ENCODE measurements at places on chromosomes 11 and 22. TPM values are rescaled to one million over a fixed set of nuclear protein-coding genes. Genes with fewer than 3 reads are reported as not detected.
A peak's percentile ranks its signal among the peaks of the same experiment; 100 is the strongest.

GRCh38 chr22:28021116-28021997 lies 102.3 kb upstream of the PITPNB start:
- no peak for DNase-seq
- H3K4me3 ChIP-seq: no peak overlapping the region
- H3K36me3 ChIP-seq: no peaks in the 10 kb centered on the region
- peaks cover 8% of the 10 kb centered on the region for H3K4me1 ChIP-seq

DNA sequence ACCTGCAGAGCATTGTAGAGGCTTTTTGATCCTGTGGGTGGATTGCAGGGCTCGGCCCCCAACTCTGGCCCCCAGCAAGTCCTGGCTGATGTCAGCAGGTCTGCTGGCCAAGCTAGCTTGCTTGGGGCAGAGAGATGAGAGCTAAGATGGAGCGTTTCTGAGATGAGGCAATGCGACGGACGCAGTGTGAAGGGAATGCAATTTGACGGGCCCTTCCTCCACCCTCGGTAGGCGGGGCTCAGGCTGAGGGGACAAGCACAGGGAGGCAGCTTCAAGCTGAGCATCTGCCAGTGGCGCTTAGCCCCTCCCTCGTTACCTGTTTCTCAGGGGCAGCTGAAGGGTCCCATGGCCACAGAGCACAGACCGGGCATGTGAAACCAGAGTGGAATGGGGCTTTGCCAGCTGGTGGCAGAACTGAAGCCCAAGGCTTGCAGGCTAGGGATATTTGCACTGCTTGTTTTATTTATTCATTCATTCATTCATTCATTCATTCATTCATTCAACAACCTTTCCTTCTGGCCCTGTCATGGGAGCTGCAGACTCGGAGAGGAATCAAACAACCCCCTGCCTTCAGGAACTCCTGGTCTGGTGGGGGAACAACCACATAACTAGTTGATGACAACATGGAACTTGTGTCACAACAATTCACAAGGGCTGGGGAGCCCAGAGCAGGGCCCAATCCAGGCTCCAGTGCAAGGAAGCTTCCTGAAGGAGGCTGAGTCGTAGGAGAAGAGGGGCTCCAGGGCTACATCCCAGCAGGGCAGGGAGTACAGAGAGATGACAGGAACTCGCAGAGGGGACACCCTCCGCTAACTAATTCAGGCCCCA lies 66.8 kb downstream of the THAP12 start:
- H3K4me3 ChIP-seq: no peak overlapping the region
- H3K36me3 ChIP-seq: no peaks in the 10 kb centered on the region
- H3K27me3 ChIP-seq: peaks cover 4% of the 10 kb centered on the region
- peak; percentile 64 for DNase-seq

DNA sequence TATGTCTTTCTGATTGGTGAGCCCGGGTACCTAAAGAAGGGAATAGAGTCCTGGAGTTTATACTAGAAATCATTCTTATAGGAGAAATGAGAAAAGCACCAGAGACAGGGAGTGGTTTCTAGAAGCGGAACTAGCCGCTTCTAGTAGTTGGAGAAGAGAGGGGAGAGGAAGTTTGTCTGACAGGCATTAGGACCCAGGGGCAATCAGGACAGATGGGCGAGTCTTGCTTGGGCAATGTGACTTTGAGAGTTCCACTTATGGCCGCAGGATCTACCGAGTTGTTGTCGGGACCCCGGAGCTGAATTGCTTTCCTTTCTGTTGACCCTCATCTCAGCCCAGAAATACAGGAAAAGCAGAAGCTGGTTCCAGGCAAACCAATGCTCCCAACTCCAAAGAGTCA lies 596.8 kb upstream of the CNTN5 start:
- H3K4me1 ChIP-seq: no peaks in the 10 kb centered on the region
- no peak overlapping the region for H3K27ac ChIP-seq
- DNase-seq: no peak

DNA sequence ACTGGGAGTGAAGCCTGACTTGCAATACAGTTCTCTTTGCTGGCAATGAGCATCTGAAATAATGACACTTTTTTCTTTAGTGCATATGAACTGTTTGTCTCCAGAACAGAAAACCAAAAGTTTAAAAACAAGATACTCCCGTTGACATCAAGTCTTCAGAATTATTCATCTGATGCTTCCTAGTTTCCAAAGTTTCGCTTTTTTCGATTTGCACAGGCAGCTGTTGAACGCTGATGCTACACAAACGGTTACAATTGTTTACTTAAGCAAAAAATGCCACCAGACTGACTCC lies 612 bp upstream of the BIRC2 start:
- H3K4me3 ChIP-seq: peak overlapping the region; percentile 97
- H3K27me3 ChIP-seq: no peaks in the 10 kb centered on the region
- peaks cover 19% of the 10 kb centered on the region for H3K4me1 ChIP-seq
- H3K36me3 ChIP-seq: peaks cover 5% of the 10 kb centered on the region

DNA sequence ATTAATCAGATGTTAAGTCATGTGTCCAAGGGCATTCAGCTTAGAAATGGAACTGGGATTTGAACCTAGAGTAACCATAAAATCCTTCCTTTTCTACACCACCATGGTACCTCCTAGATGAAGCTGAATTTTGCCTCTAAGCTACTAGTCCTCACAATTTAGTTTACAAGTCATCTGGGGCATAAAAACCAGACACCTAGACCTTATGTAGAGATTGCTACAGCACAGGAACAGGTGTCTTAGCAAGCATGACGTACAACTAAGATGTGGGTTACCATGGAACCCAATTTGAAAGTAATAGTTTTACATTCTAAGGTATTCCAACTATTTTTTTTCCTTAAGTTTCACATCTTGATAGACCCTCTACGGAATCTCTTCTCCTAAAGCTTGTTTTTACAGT lies 9.2 kb downstream of the TMEM216 start:
- no peak overlapping the region for H3K27ac ChIP-seq
- peaks cover 46% of the 10 kb centered on the region for H3K36me3 ChIP-seq
- no peaks in the 10 kb centered on the region for H3K27me3 ChIP-seq
- H3K4me1 ChIP-seq: no peaks in the 10 kb centered on the region
- no peak for DNase-seq
- no peak overlapping the region for H3K4me3 ChIP-seq

DNA sequence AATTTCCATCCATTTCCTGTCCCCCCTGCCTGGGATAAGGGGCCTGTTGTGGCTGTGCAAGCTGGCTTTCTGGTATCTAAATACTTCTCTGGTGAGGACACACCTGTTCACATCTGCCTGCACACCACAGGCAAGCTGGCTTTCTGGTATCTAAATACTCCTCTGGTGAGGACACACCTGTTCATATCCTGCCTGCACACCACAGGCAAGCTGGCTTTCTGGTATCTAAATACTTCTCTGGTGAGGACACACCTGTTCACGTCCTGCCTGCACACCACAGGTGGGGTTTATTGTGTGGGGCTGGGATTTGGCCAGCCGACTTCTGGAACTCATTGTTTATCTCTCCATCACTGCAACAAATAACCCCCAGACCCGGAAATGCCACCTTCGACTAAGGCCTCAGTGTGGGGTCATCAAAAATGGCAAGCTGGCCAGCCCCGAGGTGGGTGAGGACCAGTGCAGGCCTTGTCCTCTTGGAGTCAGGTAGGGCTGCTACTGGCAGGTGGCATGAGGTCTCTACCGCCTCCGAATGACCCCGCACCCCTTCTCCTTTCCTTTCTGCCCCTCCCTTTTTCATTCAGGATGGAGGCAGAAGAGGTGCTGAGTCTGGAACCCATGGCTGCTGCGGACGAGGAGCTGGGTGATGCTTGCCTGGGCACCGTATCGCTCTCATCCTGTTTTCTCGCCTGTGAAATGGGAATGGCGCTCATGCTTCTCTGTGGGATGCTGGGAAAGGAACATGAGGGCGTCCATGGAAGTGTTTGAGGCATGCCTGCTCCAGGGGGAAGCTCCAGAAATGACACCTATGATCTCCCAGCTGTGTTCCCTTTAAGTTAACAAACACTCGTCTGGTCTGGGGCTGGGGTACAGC lies 43.5 kb upstream of the MYEOV start:
- H3K4me3 ChIP-seq: no peak overlapping the region
- no peak for DNase-seq
- peaks cover 29% of the 10 kb centered on the region for H3K4me1 ChIP-seq
- H3K27ac ChIP-seq: no peak overlapping the region
- H3K27me3 ChIP-seq: peaks cover 33% of the 10 kb centered on the region
- H3K36me3 ChIP-seq: peaks cover 16% of the 10 kb centered on the region

GRCh38 chr22:17941471-17942406 lies 82.6 kb downstream of the MICAL3 start:
- H3K27ac ChIP-seq: peak overlapping the region; percentile 78
- H3K27me3 ChIP-seq: no peaks in the 10 kb centered on the region
- H3K4me3 ChIP-seq: no peak overlapping the region
- H3K36me3 ChIP-seq: peaks cover 4% of the 10 kb centered on the region
- peaks cover 64% of the 10 kb centered on the region for H3K4me1 ChIP-seq

- no peak overlapping the region for H3K4me3 ChIP-seq
- no peaks in the 10 kb centered on the region for H3K36me3 ChIP-seq
- no peaks in the 10 kb centered on the region for H3K27me3 ChIP-seq
- peaks cover 39% of the 10 kb centered on the region for H3K4me1 ChIP-seq
- peak; percentile 15 for DNase-seq
- no peak overlapping the region for H3K27ac ChIP-seq
These were observed 1.1 kb downstream of the FXYD2 start for GRCh38 chr11:117823294-117823945.

GRCh38 chr22:49259839-49260615 lies 567.6 kb downstream of the BRD1 start:
- peaks cover 4% of the 10 kb centered on the region for H3K27me3 ChIP-seq
- no peak overlapping the region for H3K27ac ChIP-seq
- no peaks in the 10 kb centered on the region for H3K36me3 ChIP-seq
- peaks cover 13% of the 10 kb centered on the region for H3K4me1 ChIP-seq
- no peak for DNase-seq
- no peak overlapping the region for H3K4me3 ChIP-seq

DNA sequence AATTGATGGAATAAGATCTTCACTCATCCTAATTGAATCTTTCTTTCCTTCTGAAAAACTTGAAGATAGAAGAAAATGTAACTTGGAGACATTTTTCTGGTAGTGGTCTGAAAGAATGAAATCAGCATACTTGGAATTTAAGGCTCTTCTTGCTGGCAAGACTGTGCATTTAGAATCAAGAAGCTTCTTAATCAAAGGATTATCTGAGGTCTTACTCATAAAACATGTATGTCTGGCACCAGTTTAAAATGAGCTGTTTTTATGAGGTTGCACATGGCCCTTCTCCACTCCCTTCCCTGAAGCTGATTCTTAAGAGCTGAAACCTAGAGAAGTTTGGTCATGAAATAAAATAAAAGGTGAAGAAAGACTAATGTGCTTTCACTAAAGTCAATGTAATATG lies 77.3 kb downstream of the ARHGEF12 start:
- peaks cover 2% of the 10 kb centered on the region for H3K36me3 ChIP-seq
- no peaks in the 10 kb centered on the region for H3K27me3 ChIP-seq
- peaks cover 6% of the 10 kb centered on the region for H3K4me1 ChIP-seq
- no peak overlapping the region for H3K4me3 ChIP-seq
- no peak for DNase-seq

GRCh38 chr11:45512471-45513148 lies 152.8 kb downstream of the CHST1 start:
- H3K4me1 ChIP-seq: peaks cover 6% of the 10 kb centered on the region
- H3K36me3 ChIP-seq: no peaks in the 10 kb centered on the region
- no peak for DNase-seq
- no peak overlapping the region for H3K4me3 ChIP-seq
- H3K27ac ChIP-seq: no peak overlapping the region

GRCh38 chr11:22465620-22466019 lies 127.4 kb downstream of the SLC17A6 start:
- no peaks in the 10 kb centered on the region for H3K4me1 ChIP-seq
- no peaks in the 10 kb centered on the region for H3K36me3 ChIP-seq
- DNase-seq: no peak
- H3K27me3 ChIP-seq: no peaks in the 10 kb centered on the region

DNA sequence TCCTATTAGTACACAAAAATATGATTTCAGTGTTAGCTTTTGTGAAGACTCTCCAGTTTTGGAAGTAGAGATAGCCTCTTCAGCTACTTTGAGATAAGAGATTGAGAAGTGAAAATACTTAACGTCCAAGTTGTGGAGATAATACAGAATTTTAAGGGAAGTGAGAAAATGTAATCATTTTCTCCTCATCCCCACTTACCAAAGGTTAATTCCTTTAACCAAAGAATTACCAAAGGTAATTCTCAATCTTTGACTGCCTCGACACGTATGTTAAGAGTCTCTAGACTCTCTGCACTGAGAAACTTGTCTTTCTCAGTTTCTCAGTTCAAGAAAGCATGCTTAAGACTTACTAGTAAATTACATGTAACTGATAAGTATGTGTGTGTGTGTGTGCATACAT lies 15.3 kb downstream of the C11orf54 start:
- H3K4me3 ChIP-seq: no peak overlapping the region
- no peaks in the 10 kb centered on the region for H3K27me3 ChIP-seq
- peaks cover 47% of the 10 kb centered on the region for H3K36me3 ChIP-seq
- H3K27ac ChIP-seq: no peak overlapping the region
- DNase-seq: no peak

GRCh38 chr11:57406337-57406904 lies 16.0 kb upstream of the PRG2 start:
- no peak for DNase-seq
- H3K36me3 ChIP-seq: peaks cover 25% of the 10 kb centered on the region
- H3K27me3 ChIP-seq: peaks cover 7% of the 10 kb centered on the region

GRCh38 chr22:45468872-45469271 lies 33.8 kb upstream of the FBLN1 start:
- DNase-seq: no peak
- peaks cover 23% of the 10 kb centered on the region for H3K36me3 ChIP-seq
- H3K27ac ChIP-seq: no peak overlapping the region
- no peak overlapping the region for H3K4me3 ChIP-seq
- H3K4me1 ChIP-seq: peaks cover 36% of the 10 kb centered on the region

GRCh38 chr11:85182441-85183387 lies 444.4 kb downstream of the DLG2 start:
- DNase-seq: peak; percentile 23
- H3K4me1 ChIP-seq: peaks cover 5% of the 10 kb centered on the region
- no peak overlapping the region for H3K27ac ChIP-seq
- no peaks in the 10 kb centered on the region for H3K36me3 ChIP-seq
- no peak overlapping the region for H3K4me3 ChIP-seq

GRCh38 chr11:55652560-55652959 lies 4.4 kb downstream of the OR4S2 start:
- no peaks in the 10 kb centered on the region for H3K4me1 ChIP-seq
- H3K36me3 ChIP-seq: peaks cover 66% of the 10 kb centered on the region
- no peak overlapping the region for H3K27ac ChIP-seq

- H3K27me3 ChIP-seq: no peaks in the 10 kb centered on the region
- no peaks in the 10 kb centered on the region for H3K36me3 ChIP-seq
- no peak overlapping the region for H3K4me3 ChIP-seq
- DNase-seq: no peak
These were observed 599.2 kb downstream of the SOX6 start for GRCh38 chr11:15757048-15757698.

DNA sequence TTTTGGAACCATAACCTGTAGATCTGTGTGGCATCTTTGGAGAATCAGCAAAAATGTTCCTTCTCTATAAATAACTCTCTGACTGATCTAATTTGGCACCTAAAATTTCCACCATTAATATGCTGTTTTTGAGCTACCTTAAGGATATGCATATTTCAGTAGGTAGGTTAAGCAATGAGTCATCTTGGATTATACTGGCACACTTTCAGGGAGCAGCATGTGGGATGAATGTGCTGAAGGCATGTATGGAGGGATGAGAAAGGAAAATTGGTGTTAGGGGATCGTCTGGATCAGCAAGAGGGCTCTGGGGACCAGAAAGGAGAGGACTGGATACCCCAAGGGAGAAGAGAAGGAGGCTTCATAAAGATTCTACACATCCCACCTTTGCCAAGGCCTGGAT lies 44.6 kb upstream of the ELF5 start:
- H3K27ac ChIP-seq: no peak overlapping the region
- no peak for DNase-seq
- no peak overlapping the region for H3K4me3 ChIP-seq
- H3K36me3 ChIP-seq: no peaks in the 10 kb centered on the region

Gene OR51B2
- total RNA-seq: not detected

Gene SLC5A12
- 1.9 TPM for total RNA-seq

Gene OR52E5
- not detected for total RNA-seq

Gene NXPE4
- total RNA-seq: not detected

Gene CBLIF
- total RNA-seq: not detected

Gene BLID
- not detected for total RNA-seq

Gene DLG2
- 17.5 TPM for total RNA-seq

Data from WTC11 (cell line).